Ovary (tissue), 10 donors: ENCODE measurements at places on chromosomes 6 and 20.

GRCh38 chr6:119407156-119407555 is 57.6 kb upstream of the MAN1A1 start:
- H3K36me3 ChIP-seq, result no peaks in the 10 kb centered on the region
- no peaks in the 10 kb centered on the region for H3K4me1 ChIP-seq
- no peak for DNase-seq
- no peak overlapping the region for H3K27ac ChIP-seq

DNA sequence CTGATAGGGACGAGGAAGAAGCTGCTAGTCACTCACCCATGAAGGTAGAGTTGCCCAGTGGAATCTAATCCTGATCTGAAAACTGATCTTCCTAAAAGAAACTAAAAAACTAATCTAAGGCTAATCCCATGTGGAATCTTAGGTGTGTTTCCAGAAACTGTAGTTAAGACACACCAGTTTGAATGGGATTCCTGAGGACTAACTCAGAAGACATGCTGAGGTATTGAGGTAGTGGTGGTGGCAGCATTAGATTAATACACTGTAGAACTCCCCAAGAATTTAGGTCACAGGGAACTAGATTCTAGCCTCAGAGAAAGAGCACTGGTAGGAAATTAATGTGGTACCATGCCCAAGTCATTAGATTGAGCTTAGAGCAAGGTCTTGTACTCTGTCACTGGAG is 19.6 kb upstream of the AKAP7 start:
- no peaks in the 10 kb centered on the region for H3K27me3 ChIP-seq
- no peak overlapping the region for H3K27ac ChIP-seq
- H3K4me1 ChIP-seq, result no peaks in the 10 kb centered on the region
- no peaks in the 10 kb centered on the region for H3K36me3 ChIP-seq

DNA sequence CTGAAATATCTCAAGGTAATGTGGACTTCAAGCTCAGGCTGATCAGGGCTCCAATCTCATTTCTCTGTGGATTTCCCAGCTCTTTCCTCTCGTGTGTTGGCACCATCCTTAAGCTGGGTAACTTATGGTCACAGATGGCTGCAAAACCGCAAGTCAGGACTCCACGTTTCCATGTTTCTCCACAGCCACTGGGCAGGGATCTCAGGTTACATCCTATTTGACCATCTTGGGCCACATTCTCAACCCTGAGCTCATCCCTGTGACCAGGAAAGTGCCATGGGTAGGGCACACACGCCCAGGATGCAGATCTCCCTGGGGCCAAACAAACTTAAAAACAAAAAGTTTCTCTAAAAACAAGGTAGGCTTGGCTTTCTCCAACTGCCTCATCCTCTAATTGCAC is 15.4 kb downstream of the RPS6KA2 start:
- DNase-seq, result no peak
- no peaks in the 10 kb centered on the region for H3K27me3 ChIP-seq
- H3K36me3 ChIP-seq, result no peaks in the 10 kb centered on the region
- H3K27ac ChIP-seq, result no peak overlapping the region
- peaks cover 31% of the 10 kb centered on the region for H3K4me1 ChIP-seq
- no peak overlapping the region for H3K4me3 ChIP-seq

DNA sequence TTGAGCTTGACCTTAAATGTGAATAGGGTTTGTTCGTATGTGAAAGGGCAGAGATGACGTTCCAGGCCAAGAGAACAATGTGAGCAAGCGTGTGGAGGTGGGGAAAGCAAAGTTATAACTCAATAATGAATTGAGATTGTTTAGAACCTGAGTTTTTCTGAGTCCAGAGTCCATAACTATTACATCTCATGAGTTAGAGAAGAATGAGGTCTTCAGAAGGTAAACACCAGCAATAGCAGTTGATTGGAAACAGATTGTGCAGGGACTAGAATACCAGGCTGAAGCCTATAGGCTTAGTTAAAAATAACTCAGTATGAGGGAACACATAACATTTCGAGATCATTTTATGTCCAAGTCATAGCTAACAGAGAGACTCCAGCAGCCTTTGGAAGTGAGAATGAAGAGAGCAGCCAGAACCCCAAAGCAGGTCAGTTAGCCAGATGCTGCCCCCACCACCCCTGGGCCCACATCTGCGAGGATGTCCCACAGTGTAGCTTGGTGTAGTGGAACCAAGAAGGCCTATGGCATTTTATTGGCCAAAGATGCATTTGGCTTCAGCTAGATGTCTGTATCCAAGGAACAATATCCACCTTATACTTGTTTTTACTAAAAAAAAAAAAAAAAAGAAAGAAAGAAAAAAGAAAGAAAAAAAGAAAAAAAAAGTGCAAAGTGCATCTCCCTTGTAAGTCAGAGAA is 121.7 kb downstream of the TNFRSF21 start:
- H3K27me3 ChIP-seq, result no peaks in the 10 kb centered on the region
- H3K36me3 ChIP-seq, result no peaks in the 10 kb centered on the region
- no peak overlapping the region for H3K4me3 ChIP-seq
- no peak for DNase-seq
- H3K4me1 ChIP-seq, result no peaks in the 10 kb centered on the region

DNA sequence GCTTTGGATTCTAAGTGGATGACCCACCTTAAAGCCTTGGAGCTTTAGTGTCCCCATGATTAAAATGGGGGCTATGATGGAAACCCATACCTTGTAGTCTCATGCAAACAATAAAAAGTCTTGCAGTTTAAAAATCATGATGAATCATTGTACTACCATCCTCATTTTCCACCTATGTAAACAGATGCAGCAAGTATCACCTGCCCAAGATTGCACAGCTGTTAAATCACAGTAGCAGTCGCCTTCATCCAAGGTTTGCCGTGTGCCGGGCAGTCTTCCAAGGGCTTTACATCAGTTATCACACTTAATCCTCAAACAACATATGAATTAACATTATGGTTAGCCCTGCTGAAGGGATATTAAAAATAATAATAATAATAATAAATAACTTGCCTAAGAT is 210.3 kb downstream of the FOXA2 start:
- no peak overlapping the region for H3K27ac ChIP-seq
- H3K4me3 ChIP-seq, result no peak overlapping the region
- no peaks in the 10 kb centered on the region for H3K36me3 ChIP-seq
- no peaks in the 10 kb centered on the region for H3K27me3 ChIP-seq
- H3K4me1 ChIP-seq, result no peaks in the 10 kb centered on the region

GRCh38 chr20:7257692-7258466 is 490.4 kb downstream of the BMP2 start:
- H3K4me3 ChIP-seq, result no peak overlapping the region
- no peaks in the 10 kb centered on the region for H3K4me1 ChIP-seq
- DNase-seq, result no peak
- H3K27ac ChIP-seq, result no peak overlapping the region
